ENCODE measurements at places on chromosomes 11 and 22.

DNA sequence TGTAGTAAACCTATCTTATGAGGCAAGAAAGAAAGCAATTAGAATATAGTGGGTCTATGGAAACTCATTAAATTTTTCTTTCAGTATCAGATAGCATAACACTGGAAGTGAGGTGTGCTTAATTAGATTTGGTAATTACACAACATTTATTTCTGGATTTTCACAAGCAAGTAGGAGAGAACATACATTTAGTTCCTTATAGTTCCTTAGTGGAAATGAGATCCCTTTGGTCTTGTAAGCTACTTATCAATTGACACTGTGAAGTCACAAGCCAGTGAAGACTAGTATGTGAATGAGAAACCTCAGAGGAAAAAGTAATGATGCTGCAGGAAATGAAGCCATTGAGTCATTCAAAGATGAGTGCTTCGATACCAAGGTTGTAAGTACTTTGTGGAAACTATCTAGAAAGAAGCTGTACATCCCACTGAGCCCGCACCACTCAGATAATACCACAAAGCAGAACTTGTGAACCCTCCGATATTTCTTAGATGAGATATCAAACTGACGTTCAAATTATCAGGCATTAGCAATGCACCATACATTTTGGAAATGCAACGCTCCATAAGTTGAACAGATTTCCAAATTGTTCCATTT, 53.5 kb downstream of the ENTHD1 start:
- no peak for DNase-seq

GRCh38 chr11:87545858-87546257, 508.1 kb downstream of the TMEM135 start:
- DNase-seq: no peak

DNA sequence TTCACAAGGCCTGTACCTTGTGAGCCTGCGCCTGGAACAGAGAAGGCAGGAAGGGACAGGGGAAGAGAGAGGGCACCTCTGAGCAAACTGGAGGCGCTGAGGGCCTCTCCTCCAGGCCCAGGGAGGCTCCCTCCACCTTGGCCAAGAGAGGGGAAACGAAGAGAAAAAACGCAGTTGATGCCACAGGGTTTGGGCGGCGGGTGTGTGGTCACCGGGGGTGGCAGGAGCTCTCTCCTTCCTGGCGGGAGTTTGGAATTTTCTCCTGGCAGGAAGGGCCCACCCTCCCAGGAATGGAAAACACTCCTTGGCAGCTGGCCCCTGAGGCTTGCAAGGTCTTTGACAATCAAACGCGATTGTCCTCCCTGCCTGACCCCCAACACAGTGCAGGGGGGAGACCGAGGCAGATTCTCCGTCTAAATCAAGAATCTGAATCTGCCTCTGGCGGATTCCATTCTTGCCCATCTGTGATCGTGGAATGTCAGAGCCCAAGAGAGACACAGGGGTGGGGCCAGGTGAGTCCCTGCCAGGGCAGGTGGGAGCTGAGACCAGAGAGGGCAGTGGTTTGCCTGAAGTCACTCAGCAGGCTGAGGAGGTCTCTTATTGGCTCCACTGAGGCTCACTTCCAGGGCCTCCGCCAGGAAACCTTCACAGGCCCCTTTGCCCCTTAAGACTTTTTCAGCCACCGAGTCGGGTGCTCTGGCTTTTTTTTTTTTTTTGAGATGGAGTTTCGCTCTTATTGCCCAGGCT, 21.0 kb downstream of the RPL3 start:
- no peak for DNase-seq

- no peak for DNase-seq
These were observed 28.6 kb downstream of the TEF start for GRCh38 chr22:41410311-41410751.

DNA sequence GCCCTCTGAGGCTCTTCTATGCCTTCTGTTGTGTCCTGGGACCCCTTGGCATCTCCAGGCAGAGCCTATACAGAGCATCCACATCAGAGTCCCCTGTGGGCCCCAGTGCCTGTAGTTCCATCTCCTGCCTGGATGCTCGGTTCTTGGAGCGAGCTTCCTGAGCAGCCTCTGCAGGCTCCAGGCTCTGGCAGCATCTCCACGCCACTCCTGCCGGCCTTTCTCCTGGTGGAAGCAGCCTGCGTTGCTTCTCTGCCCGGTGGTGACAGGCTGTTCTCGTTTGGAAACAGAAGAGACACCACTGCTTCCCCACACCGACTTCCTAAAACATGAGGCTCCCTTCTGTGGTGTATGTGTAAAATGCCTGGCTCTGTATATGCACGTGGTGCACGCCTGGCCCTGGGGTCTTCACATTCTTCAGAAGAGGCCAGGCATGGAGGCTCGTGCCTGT, 52.8 kb downstream of the BCR start:
- DNase-seq: no peak

DNA sequence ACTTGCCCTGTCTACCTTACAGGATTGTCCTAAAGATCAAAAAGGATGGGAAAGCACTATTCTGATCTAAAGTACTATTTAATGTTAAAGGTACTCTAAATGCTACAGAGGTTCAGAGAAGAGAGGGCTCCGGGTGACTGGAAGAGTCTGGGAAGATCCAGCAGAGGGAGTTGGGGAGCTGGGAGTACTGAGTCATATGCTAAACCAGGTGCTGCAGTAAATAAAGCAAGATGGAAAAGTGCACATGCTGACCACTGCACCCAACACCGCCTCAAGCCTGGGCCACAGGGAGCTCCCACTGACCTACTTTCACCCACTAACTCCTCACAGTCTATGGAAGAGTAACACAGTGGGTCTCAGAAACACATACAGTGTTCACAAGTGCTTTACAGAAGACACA, 49.3 kb downstream of the WT1 start:
- no peak for DNase-seq

DNA sequence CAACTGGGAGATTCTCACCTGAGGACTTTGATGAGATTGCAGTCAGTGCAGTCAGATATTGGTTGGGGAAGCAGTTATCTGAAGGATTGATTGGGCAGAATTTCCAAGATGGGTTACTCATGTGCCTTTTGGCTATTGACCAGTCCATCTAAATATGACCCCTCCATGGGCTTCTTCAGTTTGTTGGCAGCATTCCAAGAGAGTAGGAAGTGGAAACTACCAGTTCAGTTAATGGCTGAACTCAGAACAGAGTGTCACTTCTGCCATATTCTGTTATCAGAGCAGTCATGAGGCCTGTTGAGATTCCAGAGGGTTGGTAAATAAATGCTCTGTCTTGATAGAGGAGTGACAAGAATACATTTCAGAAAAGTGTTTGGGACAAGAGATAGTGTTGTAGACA, 71.0 kb downstream of the CYP2R1 start:
- no peak for DNase-seq

GRCh38 chr11:33040033-33040861, 875 bp downstream of the TCP11L1 start:
- DNase-seq: no peak

- DNase-seq: no peak
These were observed 11.9 kb downstream of the MGAT3 start for GRCh38 chr22:39468487-39469325.

DNA sequence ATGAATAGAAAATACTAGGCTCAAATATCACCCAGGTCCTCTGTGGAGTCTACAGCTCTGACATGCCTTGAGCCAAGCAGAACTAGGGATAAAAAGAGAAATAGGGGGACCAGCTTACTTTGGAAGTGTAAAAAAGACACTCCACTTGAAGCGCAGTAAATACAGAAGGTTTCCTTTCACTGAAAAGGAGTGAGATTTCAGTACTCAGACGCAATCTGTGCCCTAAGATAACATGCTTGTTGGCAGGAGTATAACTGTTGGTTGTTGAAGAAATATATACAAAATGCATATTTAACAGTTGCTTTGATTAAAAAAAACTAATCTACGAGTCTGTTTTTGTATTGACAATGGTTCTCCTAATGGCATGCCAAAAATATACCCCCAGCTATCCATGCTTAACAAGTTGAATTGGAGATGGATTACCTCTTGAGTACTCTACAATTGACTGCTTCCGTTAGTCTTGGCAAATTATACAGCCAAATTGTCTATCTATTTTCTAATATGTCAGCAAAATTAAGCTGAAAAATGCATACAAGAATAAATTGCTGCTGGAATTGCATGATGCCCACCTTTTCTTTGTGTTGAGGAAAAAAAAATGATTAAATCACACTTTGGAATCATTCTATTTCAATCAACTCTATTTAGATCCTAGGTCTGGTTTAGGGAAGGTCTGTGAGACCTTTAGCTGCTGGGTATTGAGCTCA, 91.6 kb downstream of the FAT3 start:
- DNase-seq: no peak

DNA sequence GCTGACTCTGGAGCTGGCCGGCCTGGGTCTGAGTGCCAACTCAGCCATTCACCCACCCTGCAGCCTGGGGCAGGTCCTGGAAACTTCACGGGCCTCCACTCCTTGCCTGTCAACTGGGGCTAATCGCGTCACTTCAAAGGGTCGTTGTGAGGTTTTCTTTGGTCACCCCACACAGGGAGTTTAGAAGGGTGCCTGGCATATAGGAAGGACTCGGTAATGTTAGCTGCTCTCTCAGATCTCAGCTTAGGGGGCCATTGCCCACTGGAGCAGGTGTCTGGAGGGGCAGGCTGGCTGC, 7.3 kb downstream of the INCENP start:
- DNase-seq: no peak

GRCh38 chr11:45026835-45027234, 76.2 kb upstream of the TP53I11 start:
- no peak for DNase-seq

DNA sequence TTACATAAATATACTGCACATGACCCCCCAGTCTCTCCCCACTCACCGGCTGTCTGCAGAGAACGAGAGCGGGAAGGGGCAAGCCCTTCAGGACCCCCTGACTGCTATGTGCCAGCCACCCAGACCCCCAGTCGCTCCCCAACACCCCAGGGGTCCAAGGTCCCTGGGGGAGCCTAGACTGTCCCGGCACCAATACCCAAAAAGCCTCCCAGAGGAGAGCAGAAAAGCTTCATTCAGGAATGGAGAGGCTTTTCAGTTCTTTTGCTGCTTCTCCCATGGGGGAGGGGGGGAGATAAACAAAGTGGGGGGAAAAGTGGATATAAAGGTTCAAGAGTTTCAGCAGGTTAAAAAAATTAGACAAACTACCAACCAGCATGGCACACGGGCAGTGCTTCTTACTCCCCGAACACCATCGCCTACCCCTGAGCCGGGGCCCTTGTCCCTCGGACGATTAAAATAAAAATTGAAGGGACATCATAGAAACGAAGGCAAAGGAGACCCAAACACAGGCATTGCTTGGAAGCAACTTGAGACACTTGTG, 1.3 kb downstream of the CSNK1E start:
- no peak for DNase-seq

DNA sequence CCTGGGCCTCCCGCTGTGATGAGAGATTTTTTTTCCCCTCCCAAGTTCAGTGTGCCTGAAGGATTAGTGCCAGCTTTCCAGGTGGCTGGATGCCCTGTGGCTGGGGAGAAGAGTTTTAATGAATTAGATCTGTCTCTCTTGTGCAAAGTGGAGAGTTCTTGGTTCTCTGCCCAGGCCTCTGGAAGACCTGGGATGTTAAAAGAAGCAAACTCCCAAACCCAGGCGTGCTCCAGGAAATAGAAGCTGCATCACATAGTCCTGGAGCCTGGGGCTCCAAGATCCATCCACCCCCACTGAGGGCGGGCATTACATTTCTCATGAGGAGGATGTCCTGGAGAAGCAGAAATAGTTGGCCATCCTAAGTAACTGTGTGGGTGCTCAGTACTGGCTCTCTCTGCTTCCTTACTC, 30.6 kb downstream of the SDHAF2 start:
- no peak for DNase-seq

DNA sequence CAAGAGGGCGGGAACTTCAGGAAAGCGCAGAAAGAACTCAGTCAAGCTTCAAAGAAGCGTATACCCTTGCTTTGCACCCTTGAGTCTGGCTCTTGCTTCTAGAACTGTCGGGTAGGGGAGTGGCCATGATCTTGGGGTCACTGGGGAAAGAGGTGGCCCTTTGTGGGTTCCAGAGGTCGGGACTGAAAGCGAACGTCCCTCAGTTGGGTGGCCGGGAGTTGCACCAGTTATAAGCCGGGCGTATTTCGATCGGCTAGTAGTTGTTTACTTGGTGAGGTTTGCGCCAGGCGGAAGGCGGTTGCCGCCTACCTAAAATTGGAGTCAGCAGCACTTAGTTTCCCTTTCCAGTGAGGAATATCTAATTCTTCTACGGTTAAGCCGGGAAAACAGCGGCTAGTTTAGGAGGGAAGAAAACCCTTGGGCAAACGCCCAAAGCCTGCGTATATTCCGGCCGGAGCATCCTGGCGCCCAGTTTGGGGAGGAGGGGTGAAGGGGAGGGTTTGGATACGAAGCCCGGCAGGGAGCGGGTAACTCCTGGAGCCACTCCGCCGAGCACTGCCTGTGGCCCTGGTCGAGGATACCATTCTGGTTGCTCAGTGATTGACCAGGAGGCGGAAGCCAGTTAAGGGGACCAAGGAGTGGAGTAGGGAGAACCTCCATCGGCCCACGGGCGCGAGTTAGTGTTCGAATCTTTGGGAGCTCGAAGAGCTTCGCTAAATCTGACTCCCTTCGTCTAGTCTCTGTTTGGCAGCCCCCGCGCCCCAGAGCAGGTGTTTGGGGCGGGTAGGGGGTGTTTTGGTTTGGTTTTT, 807 bp upstream of the WT1 start:
- no peak for DNase-seq

DNA sequence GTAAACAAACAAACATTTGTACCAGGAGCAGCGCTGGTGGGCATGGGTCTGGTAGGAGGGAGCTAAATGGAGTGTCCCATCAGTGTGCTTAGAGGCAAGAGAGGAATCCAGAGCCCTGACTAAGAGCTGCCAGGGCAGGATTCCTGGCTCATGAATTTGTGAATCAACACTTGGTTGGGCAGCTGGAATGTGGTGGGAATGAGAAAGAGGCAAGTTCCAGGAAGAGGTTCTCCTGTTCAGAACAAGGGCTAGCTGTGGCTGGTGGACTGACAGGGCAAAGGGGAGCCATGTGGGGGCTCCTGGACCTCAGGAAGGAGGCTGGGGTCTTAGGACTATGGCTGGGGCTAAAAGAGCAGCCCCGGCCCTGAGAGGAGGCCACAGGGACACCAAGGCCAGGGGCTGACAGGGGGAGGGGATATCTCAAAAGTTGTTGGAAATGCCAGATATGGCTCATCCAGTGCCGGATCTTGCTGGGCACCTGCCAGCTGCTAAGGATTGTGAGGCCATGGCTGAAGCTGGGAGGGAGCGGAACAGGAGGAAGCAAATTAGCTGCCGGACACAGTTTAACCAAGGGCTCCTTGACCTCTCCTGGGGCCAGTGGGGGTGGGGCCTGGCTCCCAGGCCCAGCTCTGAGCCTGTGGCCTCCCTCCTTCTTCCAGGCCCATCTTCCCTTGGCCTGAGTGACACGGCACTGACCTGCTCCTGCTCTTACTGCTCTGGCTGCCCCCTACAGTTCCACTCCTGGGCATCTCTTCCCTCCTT, 14.6 kb upstream of the P2RY6 start:
- DNase-seq: no peak

DNA sequence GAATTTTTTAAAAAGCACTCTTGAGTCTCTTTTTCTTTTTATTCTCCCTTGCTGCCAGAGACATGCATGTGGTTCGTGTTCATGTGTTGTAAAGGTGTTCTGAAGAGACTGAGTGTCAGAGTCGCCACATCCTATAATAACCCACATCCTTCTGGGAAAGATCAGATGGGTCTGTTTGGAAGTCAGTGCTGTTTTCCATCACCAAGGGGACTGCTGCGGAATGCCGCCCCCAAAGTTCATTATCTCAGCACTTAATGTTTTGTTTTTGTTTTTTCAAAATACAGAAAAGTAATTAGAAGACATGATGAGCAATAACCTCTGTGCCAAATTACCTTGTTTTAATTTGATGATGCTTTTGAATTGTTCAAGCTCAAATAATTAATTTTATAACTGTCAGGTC, 56.9 kb upstream of the EIF3M start:
- no peak for DNase-seq

GRCh38 chr11:111696556-111696955, 69.6 kb downstream of the PPP2R1B start:
- no peak for DNase-seq
